ENCODE measurements at places on chromosomes 1 and 21. TPM values are rescaled to one million over a fixed set of nuclear protein-coding genes. Genes with fewer than 3 reads are reported as not detected.

DNA sequence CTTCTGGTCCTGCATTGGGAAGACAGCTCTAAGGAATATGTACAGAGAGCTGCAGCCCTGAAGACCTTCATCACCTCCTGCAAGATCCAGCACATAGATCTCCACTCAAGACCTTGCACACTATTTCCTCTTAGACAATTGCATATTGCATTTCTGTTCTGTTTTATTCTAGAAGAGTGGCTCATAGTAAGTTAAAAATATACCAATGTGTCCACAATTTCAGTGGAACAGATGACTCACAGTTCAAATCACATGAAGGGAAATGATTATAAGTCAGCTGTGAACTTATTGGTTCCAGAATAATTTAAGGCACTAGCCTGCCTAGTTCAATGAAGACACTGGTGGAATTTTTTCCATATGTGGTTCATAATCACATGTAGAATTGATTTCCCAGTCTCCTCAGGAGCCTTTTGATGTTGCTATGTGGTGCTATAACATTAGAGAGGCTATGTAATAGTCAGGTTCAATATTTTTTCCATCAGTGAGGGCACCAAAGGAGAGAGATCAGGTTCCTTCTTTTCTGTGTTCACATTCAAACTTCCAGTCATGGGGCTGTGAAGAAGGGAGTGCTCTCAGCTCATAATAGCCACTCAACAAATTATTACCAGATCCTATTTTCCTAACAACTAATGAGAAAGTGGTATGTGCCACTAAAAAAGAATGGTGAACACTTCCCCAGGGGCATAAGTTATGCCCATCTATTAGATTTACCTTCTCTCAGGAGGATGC is 9.8 kb upstream of the AK5 start:
- no peak for DNase-seq

SLAMF7 gene
- not detected for total RNA-seq

- DNase-seq: no peak
These were observed 7.7 kb upstream of the KLF17 start for GRCh38 chr1:44110916-44111315.

DNA sequence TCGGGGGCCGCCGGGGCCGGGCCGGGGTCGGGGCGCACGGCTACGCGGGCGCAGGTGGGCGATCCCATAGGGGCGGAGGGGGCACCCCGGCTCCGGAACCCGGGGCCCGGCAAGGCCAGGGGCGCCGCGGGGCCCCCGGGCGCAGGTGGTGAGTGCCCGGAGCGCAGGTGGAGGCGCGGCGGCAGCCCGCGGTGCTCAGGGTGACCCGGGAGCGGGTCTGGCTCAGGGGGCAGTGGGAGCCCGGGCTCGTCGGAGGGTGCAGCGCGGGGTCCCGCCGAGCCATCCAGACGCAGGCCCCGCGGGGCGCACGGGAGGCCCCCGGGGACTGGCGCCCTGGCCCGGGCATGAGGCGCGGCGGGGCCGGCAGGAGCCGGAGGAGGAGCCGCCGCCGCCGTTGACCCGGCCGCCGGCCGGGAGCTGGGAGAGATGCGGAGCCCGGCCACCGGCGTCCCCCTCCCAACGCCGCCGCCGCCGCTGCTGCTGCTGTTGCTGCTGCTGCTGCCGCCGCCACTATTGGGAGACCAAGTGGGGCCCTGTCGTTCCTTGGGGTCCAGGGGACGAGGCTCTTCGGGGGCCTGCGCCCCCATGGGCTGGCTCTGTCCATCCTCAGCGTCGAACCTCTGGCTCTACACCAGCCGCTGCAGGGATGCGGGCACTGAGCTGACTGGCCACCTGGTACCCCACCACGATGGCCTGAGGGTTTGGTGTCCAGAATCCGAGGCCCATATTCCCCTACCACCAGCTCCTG is 489 bp downstream of the CELSR2 start:
- DNase-seq: no peak

GRCh38 chr1:1325288-1326074 is 879 bp downstream of the CPTP start:
- no peak for DNase-seq

GRCh38 chr1:54118704-54119103 is 34.1 kb downstream of the CDCP2 start:
- DNase-seq: no peak

CLDN17 gene
- not detected for total RNA-seq

Measured in NCI-H460 (cell line).